ENCODE measurements at places on chromosomes 2 and 18.

DNA sequence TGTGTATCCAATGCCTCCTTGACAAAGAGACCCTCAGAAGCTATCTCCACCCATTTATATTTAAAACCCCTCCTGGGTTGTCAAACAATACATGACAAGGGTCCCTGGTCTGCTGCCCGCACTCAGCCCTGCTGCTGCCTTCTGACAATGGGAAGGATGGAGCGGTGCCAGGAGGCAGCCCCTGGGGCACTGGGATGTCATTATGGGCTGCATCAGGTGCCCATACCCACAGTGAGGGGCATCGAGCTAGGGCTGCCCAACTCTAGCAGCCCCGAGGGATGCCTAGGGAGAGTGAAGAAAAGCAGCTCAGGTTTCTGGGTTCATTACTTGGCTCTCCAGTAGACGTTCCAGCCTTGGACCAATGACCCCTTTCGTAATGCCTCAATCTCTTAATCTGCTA, 301.7 kb downstream of the ALK start:
- no peak overlapping the region for H3K4me3 ChIP-seq
- no peak overlapping the region for H3K27ac ChIP-seq
- no peaks in the 10 kb centered on the region for H3K4me1 ChIP-seq
- peaks cover 72% of the 10 kb centered on the region for H3K27me3 ChIP-seq
- no peaks in the 10 kb centered on the region for H3K36me3 ChIP-seq

GRCh38 chr2:118978064-118978463, 36.1 kb downstream of the MARCO start:
- H3K36me3 ChIP-seq = no peaks in the 10 kb centered on the region
- no peaks in the 10 kb centered on the region for H3K4me1 ChIP-seq
- no peak overlapping the region for H3K27ac ChIP-seq

DNA sequence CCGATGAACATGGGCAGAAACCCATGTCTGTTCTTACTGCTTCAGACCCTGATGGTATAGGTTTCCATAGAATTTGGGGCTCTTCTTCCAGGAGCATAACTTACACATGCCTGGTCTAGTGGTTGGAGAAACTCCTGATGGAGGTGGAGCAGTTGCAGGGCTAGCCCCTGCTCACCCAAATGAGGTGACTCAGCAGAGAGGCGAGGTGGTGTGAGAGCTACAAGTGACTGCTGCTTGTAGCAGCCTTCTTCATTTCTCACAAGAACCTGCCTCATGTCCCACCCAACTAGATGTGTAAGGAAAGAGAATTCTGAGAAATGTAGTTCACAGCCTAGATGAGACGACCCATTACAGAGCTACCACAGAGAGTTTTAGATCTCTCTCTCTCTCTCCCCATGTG, 105.3 kb downstream of the ZNF407 start:
- no peak overlapping the region for H3K4me3 ChIP-seq
- peaks cover 3% of the 10 kb centered on the region for H3K36me3 ChIP-seq
- DNase-seq = no peak
- no peak overlapping the region for H3K27ac ChIP-seq

- no peaks in the 10 kb centered on the region for H3K27me3 ChIP-seq
- no peak overlapping the region for H3K4me3 ChIP-seq
- H3K4me1 ChIP-seq = no peaks in the 10 kb centered on the region
- no peak overlapping the region for H3K27ac ChIP-seq
- no peaks in the 10 kb centered on the region for H3K36me3 ChIP-seq
- no peak for DNase-seq
These were observed 46.3 kb downstream of the ZNF519 start for GRCh38 chr18:14085770-14086457.
